ENCODE measurements at places on chromosomes 2 and 18.

DNA sequence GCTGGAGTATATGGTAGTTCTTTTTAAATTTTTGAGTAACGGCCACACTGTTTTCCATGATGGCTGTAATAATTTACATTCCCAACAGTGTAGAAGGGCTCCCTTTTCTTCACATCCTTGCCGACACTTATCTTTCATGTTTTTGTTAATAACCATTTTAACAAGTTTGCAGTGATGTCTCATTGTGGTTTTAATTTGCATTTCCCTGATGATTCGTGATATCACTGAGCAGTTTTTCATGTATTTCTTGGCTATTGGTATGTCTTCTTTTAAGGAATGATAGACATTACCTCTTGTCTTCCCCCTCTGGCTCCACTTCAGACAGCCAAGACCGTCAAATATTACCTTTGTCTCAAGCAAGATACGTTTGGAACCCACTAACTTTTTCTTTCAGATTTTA lies 371.1 kb upstream of the NRP2 start:
- DNase-seq = no peak

GRCh38 chr2:170502361-170503130 lies 212.6 kb upstream of the SP5 start:
- no peak for DNase-seq

GRCh38 chr2:219557791-219558785 lies 13.3 kb downstream of the OBSL1 start:
- DNase-seq = no peak

GRCh38 chr18:22469061-22469734 lies 51.5 kb upstream of the CTAGE1 start:
- DNase-seq = no peak

DNA sequence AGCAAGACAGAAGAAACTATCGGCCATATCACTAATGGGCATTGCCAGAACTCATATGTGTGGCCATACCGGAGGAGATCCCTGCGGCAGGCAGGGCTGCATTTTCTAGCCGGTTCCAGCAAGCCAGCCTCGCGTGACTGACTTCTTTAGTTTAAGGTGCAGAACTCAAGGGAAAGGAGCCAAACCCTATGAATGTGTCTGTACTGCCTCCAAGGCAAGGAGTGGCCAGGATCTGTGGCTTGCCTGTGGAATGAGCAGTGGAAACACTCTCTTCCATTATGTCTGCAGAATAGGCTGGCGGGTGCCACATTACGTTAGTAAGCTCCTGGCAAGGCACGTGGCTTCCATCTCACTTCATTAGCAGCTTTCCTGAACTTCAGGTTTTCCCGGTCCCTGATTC lies 137.6 kb downstream of the ATL2 start:
- DNase-seq = no peak

DNA sequence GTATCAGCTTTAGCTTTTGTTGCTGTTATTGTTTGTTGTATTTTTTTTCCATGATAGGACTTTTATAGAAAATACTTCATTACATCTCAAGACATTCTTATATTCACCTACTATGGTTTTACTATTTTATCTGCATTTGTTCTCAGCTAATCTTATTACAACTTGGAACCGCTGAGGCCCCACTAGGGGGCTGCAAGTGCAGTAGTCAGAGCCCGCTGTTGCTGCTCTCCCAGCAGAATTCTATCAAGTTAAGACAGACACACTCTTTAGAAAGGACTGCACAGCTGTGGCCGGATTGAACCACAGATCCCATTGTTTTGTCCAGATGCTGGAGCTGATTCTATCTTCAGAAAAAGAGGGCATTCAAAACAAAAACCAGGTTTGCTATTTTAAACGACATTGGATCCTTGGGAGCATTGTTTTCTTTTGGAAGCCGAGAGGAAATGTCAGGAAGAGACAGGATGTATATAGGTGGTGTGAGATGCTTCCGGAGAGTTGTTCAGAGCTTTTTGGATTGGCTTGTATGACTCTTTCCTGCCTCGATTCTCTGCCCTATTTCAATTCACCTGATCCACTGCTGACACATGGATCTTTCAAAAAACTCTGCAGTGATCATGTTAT lies 105.7 kb upstream of the GAREM1 start:
- peak; percentile 40 for DNase-seq

Measured in WTC11 (cell line).